CD4-positive, alpha-beta T cell treated with Interleukin-17A for 4 hours (primary cell): ENCODE measurements at places on chromosomes 1 and 21.

DNA sequence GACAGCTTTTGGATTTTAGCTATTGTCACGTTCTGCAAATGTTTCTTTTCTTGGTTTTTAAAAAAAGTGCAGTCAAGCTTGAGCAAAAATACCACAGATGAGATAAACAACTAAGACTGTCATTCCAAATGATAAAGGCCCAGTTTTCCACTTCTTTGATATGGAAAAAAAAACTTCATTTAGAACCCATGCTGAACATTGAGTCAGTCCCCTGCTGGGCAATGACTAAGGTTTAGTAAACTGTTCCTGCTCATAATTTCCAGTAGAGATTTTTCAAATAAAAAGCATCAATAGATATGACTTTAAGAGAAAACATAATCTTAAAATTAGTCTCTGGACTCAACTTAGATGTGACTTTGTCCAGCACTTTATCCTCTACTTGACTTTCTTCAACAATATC, 167.9 kb upstream of the C8B start:
- DNase-seq, result no peak

DNA sequence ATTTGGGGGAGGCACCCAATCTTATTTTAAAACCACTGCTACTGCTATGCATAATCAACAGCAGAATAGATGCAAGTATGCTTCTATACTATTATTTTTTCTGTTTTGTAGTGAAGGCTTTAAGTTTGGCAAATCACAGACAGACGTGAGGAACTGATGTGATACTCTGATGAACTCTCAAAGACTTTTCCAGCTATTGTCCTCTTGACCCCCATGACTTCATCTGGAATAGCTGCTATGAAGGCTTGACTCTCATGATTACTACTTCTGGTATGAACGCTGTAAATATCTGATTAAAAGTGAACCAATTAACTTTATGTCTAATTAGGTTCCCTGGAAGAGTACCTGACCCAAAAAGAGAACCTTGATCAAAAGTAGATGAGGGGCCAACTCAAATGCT, 49.1 kb downstream of the EYA3 start:
- no peak for DNase-seq

- DNase-seq, result no peak
These were observed 58.1 kb downstream of the CAPZB start for GRCh38 chr1:19427087-19427781.

- no peak for DNase-seq
These were observed 7.7 kb upstream of the LMNA start for GRCh38 chr1:156106624-156107488.

DNA sequence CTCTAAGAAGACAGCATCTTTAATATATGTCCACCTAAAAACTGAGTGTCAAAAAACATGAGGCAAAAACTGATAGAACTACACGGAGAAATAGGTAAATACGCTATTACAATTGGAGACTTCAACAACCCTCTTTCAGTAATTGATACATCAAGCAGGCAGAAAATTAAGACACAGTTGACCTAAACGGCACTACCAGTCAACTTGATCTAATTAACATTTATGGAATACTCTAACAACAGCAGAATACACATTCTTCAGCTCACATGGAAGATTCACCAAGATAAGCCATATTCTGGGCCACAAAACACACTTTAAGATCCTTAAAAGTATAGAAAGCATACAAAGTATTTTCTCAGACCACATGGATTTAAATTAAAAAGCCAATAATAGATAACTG, 137.6 kb downstream of the CLIC6 start:
- no peak for DNase-seq
